Heart right ventricle (tissue), 16 donors: ENCODE measurements at places on chromosomes 4 and X.

- no peak for DNase-seq
Measured at GRCh38 chr4:178963446-178964045, 1521.3 kb upstream of the AGA start.

DNA sequence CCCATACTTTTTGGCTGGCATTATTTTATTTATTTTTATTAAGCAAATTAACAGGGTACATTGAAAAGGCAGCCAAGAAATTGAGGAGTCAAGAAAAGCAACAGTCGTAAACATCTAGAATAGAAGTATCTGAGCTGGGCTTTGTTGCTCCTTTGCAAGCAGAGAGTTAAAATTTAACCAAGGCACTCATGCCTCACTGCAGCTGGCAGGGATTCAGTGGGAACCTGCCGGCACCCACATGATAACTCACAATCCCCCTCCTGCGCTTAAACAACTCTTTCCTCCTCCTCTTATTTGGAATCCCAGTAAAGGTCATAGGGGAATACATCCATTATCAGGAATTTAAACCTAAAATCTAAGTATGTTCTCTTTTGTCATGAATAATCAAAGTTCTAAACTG is 115.5 kb downstream of the SOX3 start:
- DNase-seq, result no peak

DNA sequence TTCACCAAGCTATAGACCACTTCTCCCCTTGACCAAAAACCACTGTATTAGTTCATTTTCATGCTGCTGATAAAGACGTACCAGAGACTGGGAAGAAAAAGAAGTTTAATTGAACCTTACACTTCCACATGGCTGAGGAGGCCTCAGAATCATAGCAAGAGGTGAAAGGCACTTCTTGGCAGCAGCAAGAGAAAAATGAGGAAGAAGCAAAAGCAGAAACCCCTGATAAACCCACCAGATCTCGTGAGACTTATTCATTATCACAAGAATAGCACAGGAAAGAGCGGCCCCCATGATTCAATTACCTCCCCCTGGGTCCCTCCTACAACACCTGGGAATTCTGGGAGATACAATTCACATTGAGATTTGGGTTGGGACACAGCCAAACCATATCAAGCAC is 97.8 kb downstream of the DOCK11 start:
- no peak for DNase-seq

GRCh38 chrX:25014366-25014838 is 1.4 kb downstream of the ARX start:
- DNase-seq, result no peak

- DNase-seq, result no peak
Measured at GRCh38 chr4:150010525-150011126, 67.6 kb upstream of the DCLK2 start.

DNA sequence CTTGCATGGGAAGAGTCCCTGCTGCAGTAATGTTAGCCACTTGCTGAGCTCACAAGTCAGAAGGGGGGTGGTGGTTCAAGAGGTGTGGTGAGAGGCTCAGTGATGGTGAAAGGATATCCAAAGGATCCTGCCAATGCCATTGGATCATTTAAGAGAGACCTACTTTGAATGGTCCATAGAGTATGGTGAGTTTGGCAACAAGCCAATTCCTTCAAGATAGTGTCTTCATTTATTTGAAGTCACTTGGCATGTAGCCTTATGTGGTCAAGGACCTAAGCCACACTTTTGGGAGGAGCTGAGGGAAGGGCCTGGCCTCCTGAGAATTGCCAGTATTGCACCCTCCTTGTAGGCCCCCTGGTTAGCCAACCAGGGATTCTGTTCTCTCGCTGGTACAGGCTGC is 87.9 kb downstream of the TSPAN7 start:
- DNase-seq, result no peak

DNA sequence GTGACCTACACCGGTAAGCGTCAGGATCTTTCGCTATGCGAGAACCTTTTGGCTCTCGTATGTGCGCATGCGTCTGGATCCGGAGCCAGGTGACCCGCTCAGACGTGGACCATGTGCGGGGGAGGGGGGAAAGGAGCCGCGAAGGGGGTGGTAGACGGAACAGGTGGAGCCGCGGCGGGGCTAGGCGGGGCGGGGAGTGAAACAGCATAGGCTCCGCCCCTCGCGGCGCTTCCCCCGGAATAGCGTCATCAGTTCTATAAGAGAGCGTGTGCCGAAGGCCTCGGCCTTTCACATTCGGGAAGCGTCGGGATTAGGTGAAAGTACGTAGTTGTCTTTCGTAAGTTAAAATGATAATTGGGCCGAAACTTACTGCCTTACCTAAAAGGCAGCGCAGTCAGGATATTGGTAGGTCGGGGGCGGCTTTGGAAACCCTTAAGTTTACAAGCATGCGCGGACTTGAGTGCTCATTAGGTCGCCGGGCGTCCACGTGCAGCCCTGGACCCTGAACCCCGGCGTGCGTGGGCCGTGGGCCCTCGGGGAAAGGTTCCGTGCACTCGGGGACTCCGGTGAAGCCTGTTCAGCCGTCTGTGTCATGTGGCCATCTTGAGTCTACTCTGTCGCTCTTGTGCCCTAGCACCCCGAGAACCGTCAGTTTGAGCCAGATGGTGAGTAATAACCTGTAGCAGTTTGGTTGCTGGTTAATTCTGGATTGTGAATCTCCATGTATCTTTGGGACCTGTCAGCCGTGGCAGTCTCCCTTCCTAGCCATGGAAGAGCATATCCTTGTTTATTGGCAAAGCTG is 74.1 kb downstream of the PRSS12 start:
- peak; percentile 93 for DNase-seq

DNA sequence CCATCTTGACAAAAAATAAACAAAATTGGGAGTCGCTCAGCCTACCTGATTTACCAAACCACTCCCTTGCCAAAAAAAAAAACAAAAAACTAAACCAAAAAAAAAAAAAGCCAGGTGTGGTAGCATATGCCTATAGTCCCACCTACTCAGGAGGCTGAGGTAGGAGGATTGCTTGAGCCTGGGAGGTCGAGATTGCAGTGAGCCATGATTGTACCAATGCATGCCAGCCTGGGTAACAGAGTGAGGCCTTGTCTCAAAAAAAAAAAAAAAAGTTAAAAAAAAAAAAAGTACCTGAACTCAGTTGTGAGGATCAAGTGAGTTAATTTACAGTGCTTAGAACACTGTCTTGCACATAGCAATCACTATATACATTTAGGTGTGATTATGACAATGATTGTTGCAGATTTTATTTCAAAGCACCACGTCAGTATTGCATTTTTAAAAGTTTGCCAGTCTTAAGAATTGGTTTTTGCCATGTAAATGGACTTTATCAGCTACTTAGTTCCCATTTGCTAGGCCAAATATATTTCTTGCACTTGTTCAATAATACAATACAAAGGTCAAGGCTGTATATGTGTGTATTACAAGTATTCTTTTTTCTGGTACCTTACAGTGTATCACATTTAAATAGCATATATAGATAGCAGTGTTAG is 4.6 kb downstream of the NUDT9 start:
- DNase-seq, result no peak

- DNase-seq, result no peak
Measured at GRCh38 chrX:10819973-10820372, 199.6 kb upstream of the MID1 start.

- no peak for DNase-seq
Measured at GRCh38 chrX:116272861-116273260, 102.3 kb downstream of the AGTR2 start.

DNA sequence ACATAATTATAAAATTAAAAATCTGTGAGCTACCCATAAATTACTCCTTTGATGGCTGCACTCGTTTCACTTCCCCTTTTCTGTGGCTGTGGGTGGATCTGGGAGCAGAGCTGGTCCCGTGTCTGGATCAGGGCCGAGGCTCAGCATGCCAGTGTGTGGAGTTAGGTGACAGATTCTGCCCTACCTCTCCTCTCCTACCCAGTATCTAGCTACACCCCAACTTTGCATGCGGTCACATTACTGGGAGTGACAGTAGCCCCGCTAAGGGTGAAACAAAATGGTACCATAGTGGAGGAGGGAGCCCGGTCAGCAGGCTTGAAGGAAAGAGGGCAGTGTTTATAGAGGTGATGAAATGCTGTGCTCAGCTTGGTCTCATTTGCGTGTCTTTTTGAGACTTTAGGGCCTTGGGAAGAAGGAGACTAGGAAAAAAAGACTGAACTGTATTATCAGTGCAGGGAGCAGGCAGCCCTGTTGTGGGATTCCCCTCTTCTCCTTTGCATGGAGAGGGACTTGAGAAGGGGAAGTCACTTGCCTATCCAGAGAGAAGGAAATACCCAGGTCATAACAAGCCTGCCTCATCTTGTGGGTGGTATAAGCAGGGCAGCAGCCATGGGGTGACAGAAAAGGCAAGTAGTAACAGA is 48.4 kb downstream of the ARHGAP10 start:
- no peak for DNase-seq

- no peak for DNase-seq
Measured at GRCh38 chr4:59966758-59967157, 1233.4 kb upstream of the ADGRL3 start.

GRCh38 chr4:181323061-181323460 is 920.1 kb upstream of the TENM3 start:
- DNase-seq, result no peak

DNA sequence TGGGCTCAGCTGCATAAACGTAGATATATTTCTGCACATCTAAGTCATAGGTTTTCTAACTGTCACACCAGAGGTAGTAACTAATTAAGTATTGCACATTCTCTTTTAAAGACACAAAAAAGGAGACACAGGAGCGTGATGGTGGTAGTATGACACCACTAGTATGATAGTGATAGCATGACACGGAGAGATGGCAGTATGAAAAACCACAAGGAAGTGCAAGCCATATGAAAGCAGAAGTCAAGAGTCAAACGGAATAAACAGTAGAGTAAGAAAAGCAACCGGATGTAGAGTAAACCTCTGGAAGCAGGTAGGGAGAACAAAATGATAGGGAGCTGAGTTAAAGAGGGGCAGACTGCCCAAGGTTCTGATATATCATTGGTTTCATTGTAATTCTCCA is 382.2 kb upstream of the INTU start:
- DNase-seq, result no peak

- no peak for DNase-seq
Measured at GRCh38 chr4:76168688-76169087, 20.5 kb upstream of the NUP54 start.

- DNase-seq, result no peak
Measured at GRCh38 chrX:10653302-10653701, 32.9 kb upstream of the MID1 start.

- DNase-seq, result no peak
Measured at GRCh38 chr4:11223311-11223710, 205.4 kb downstream of the HS3ST1 start.

DNA sequence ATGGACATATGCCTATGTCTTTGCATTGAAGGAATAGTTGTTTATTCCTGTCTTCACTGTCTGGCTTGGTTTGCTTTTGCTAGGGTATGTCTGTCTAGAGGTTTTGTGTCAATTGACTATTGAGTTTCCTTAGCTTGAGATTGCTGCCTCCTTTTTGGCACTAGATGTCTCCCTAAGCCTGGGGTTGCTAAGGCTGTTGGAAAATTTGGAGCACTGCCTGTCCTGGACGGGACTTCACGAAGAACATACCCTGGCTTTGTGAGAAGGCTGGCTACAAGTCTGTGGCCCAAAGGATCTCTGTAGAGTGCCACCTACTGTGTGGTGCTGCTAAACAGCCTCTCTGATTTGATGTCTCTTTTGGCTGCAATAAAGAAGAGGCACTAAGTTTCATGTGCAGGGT is 183.8 kb upstream of the NUDT10 start:
- DNase-seq, result no peak

DNA sequence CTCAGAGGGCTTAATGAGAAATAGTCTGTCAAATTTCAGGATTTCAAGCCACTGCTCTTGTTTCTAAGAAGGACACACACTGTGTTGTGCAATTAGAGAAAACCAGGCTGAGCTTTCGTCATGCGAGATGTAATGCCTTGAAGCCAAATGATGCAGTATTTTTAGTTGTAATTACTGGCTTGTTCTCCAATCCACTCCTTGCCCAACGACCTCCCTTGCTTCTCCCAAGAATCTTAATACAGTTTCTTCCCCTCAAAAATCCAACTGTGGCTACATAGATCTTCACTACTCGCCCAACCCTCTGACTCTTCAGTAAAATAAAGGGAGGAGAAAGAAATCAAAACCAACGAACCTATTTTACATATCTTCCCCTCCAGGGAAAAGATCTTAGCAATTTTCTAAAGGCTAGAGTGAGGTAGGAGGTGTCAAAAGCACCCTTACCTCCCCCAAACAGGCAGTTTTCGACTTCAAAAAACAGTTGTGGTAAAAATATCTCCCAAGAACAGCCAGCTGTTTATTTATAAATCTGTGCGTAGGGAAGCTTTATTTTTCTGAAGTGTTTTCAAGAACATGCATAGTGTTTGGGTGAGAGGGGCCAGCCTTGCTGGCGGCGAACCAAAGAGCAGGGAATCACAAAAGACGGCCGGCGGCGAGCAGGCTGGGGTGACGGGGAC is 68.7 kb downstream of the MGST2 start:
- no peak for DNase-seq

DNA sequence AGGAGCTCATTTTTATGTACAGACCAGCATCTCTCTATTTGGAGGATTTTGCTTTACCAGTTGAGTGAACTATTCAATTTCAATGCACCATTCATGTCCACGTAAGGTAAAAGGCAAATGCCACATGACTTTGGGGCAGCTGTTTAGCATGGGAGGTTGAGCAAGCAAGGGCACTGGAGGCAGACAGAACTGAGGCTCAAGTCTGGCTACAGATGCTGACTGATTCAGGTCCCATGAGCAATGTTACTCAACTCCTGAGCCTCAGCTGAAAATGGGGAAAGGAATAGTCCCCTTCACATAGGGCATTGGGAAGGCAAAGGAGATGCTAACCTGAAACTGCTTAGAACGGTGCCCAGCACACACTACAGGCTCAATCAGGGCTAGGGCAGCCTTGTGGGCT is 93.0 kb upstream of the MTM1 start:
- DNase-seq, result no peak

- DNase-seq, result no peak
Measured at GRCh38 chr4:124890522-124890921, 178.0 kb upstream of the ANKRD50 start.

DNA sequence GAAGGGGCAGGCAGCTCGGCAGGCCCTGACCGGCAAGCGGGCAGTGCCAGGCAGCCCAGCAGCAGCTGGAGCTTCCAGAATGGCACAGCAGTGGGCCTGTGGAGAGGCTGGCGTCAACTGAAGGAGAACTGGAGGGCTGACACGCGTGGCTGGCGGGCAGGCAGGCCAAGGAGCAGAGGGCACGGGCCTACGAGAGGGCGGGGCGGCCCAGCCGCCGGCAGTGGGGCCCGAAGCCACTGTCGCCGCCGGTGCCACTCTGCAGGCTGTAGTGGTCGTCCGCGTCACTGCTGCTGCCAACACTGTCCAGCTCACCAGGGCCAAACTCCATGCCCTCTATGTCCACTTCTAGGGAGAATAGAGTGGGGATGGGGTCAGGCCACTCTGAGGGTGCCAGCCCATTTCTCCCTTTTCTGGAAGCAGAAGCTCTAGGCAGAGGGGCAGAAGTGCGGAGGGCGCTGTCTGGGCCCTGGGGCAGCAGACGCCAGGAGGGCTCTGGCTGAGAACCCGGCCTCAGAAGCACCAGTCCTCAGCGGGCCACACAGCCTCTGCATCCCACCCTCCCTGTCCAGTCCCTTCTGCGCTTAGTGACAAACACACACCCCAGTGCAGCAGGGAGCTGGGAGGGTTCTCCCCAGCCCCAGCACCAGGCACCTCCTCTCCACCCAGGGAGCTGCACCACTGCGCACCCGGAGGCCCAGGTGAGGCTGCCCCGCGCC is 8.6 kb upstream of the HAUS3 start:
- no peak for DNase-seq

GRCh38 chr4:2848449-2848848 is 4.8 kb downstream of the ADD1 start:
- no peak for DNase-seq
